Frontal cortex (tissue), 4 donors: ENCODE measurements at places on chromosomes 13 and 19.

DNA sequence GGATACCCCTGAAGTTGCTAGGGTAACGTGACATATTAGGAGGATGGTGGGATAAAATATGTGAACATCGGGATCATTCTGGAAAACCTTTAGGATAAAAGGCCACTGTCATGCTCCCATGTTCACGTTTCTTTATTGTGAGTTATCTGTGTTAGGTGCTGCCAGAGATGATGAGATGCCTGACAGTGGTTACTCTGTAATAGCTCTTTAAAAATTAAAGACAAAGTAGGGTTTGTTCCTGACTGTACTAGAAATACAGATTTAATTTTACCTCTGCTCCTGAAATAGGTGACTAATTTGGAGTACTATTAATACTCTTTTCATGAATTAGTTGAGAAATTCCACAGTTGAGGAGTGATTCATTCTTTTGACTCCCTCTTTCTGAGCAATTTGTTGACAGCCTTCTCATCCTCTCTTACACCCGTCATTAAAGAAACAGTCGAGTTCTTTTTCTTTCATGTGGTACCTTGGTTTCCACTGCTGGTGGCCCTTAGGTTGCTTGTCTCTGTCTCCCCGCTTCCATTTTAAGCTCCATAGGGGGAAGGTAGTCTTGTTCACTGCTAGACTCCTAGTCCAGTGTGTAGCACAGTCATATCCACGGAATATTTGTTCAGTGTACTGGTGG lies 28.4 kb downstream of the SAE1 start:
- no peak for DNase-seq

GRCh38 chr13:73967397-73968165 lies 166.6 kb downstream of the KLF12 start:
- no peak for DNase-seq

DNA sequence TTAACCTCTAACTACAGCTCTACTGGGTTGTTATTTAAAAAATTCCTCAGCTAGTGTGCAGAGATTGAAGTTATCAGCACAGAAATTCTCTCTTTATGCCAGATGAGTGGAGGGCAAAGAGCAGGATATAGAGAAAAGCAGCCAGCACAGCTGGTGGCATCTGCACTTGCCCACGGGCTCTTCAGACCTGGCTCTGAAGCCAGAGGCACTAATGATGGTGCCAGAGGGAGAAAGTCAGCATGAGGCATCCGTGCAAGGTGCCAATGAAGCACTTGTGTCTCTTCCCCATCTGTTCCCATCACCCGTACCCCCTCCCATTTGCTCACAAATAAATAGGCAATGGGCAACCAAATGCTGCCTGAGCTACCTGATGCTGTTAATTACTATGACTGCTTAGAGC lies 138.9 kb downstream of the OLFM4 start:
- DNase-seq = no peak

DNA sequence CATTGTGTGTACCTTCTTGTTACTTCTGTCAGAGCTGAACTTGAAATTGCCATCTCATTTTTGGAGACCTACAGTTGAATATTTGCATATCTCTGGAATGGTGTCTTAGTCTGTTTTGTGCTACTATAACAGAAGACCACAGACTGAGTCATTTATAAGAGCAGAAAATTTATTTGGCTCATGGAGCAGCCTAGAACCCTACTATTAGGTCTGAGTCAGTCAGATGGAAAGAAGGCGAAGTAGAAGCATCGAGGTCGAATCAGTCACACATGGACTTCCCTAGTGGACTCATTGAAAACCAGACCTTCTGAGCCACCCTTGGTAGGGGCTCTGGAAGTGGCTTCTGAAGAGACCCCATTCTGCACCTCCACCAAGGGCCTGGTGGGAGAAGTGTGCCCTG lies 33.9 kb upstream of the TPT1 start:
- no peak for DNase-seq

- peak; percentile 55 for DNase-seq
These were observed at the start of gene PLPPR3 for GRCh38 chr19:821825-822503. Gene PLPPR3, minus strand, starts transcription at chr19:821955. Its CDS starts 396 bp downstream, at chr19:821559.

- no peak for DNase-seq
These were observed 49.5 kb downstream of the STARD13 start for GRCh38 chr13:33236021-33236420.

DNA sequence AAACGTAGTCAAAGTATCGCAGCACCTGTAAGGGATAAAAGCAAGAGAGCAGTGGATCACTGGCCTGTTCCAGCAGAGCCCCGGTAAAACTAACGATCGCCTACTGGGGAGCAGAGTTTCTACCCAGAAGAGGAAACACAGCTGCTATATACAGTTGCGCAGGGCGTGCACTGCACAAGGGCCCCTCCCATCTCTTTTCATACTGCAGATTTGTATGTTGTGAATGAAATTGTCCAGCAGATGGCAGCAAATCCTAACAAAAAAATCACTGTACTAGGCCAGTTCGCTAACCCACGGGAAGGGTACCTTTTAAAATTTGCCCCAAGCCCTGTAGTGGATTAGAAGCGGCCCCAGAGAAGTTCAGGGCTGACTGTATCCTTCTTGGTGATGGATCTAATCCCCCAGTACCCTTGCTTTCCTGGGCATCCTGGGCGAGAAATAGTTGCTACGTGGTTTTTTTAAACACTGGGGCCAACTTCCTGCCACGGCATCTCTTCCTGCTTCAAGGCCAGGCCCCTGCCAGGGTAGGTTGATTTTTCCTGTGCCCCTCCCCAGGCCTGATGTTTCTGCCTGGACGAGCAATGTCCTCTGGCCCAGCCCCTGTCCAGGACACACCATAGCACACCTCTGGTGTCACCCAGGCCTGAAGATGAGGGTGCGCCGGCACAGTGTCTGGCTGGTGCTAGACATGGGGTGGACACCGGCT lies 127.0 kb downstream of the IER2 start:
- peak; percentile 48 for DNase-seq

DNA sequence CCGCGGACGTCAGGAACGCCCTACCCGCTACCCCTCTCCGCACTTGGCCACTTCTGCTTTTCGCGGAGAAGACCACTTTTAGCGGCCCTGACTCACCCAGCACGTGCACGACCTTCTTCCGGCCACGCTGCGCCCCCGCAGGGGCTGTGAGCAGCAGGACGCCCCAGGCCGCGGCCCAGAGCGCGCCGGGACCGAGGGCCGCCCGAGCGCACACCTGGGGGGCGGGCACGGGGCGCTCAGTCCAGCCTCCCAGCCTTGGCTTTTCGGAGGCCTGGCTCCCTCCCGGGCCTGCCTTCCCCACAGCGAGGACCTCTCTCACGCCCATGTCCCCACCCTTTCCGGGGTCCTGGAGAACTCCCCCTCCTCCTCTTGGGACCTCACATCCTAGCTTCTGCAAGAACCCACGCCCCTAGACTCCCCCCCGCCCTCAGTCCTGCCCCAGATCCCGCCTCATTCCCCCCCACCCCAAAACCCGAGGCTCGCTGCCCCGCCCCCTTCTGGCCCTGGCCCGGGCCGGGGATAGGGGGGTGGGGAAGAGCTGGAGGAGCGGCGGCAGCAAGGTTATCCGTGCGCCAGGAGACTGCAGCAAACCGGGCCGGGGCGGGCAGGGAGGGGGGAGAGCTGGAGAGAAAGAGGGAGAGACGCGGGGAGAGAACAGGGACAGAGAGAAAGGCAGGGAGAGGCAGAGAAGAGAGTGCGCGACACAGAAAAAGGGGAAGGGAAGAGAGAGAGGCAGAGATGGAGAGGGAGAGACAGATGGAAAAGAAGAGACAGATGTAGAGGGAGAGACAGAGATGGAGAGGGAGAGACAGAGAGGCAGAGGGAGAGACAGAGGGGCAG lies 11.5 kb downstream of the TM6SF2 start:
- peak; percentile 35 for DNase-seq

DNA sequence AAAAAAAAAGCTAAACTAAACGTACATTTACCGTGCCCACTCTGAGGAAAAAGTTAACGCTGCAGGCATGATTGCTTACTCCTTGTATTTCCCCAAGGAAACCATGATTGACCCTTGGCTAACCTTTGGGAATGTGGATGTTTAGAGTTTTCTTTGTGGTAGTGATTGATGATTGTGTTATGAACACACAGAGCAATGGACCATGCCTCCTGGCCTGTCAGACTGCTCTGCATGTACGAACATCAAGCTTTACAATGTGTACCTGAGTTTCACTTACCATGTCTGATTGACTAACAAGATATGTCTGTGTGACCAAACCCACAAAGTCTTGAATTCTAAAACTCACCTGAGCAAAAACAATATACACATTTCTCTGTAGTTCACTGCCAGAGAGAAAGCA lies 35.1 kb downstream of the MYCBP2 start:
- DNase-seq = no peak

DNA sequence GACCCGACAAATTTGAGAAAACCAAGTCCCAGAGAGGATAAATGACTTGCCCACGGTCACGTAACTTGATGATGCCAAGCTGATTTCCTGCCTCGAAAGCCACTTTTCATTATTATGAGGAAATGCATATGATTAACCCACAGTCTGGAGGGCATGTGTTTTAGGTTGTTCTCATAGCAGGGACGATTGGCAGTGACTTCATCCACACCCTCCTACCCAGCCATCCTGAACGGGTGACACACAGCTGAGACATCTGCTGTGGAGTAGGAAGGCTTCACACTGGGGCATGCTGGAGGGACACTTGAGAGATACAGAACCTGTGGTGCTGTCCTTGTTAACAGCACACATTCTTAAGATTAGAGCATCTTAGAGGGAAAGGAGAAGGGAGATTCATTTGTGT lies 65.4 kb upstream of the WDFY2 start:
- DNase-seq = no peak

- no peak for DNase-seq
These were observed 149.6 kb downstream of the MIPEP start for GRCh38 chr13:23739596-23739995.

GRCh38 chr13:47109028-47109427 lies 212.2 kb upstream of the HTR2A start:
- no peak for DNase-seq

- no peak for DNase-seq
These were observed 245.9 kb downstream of the PCDH9 start for GRCh38 chr13:66984241-66984640.

- DNase-seq = no peak
These were observed 9.0 kb downstream of the FPR3 start for GRCh38 chr19:51803967-51804366.

- DNase-seq = peak; percentile 82
These were observed 758 bp upstream of the CACNG7 start for GRCh38 chr19:53908106-53908934.

- peak; percentile 24 for DNase-seq
These were observed 476.2 kb downstream of the KLF12 start for GRCh38 chr13:73657821-73658540.

DNA sequence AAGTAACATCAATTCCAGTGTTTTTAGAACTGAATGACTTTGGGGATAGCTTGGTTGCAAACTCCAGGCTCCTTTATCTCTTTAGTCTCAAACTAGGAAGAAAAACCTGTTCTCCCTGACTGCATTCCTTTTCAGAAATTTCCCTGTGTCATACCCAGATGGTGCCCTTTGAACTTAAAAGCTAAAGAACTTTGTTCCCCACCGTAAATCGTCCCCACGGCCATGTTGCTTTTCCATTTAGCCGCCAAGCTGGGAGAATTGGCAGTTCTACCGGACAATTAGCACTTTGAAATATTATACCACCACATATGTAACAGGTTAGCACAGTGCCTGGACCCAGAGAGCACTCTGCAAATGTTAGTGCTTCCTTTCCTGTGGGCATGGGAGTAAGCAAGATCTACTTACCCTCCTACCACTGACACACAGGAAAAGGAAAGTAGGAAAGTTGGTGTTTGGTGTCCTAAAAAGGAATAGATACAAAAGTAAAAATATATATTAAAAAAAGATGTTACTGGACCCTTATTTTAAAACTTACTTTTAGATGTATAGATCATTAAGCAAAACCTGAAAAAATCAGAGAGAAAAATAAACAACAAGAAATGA lies 191.9 kb upstream of the MIR17HG start:
- DNase-seq = no peak

DNA sequence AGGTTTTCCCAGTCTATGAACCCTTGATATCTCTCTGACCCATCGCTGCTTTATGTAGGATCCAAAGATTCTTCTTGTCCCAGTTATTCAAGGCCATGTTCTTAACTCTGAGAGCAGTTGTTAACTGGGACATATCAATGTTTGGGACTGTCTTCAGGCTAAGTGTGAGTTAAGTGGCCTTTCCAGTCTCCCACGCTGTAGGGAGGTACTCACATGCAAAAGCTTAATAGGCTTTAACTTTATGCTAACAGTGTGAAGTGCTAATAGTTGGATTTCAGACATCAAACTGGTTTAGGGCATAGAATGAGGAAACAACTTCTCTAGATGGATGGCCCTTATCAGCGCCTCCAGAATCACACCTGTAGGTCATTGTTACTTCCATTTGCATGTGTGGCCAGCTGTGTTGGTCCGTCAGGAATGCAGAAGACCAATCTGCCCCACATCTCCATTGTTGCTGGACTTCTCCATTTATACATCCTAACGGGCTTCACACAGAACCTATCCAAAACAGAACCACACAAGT lies 104.7 kb upstream of the MBNL2 start:
- no peak for DNase-seq

GRCh38 chr19:46427518-46428045 lies 1.2 kb downstream of the PNMA8C start:
- no peak for DNase-seq

DNA sequence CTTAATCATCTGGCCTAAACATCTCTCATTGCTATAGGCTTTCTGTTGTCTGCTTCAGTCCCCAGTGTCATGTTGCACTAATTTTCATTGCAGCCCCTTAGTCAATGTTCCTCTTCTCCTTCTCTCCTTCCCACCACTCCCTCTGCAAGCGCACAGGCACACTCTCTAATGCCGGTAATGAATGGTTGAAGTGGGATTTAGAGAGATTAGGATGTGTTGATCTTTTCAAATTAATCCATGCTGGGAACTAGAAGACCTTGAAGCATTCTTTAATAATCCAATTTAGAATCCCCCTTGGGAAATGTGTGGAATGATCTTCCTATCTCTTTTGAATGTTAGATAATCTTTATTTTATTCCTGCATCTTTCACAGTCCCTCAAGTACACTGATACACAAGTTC lies 33.2 kb upstream of the NDFIP2 start:
- DNase-seq = no peak

DNA sequence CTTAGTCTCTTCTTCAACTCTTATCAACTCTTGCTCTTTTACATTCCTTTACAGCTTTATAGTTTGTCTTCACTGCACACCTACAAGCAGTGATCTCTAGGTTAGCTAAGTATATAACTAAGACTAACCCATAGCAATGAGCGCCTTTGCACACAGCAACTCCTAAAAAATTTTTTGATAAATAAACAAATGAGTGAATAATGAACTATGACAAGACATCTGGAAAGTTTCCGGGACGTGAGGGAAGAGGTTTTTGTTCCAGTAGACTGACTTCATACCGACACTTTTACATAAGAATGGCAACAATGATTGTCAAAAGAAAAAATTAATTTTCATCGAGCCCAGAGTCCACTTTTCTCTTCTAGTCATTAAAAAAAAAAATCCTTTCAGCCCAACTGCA lies 98.3 kb downstream of the ELF1 start:
- DNase-seq = no peak

GRCh38 chr19:10820173-10820572 lies 15.8 kb downstream of the TMED1 start:
- DNase-seq = no peak

GRCh38 chr13:48266701-48267639 lies 34.0 kb downstream of the ITM2B start:
- DNase-seq = no peak

- peak; percentile 22 for DNase-seq
These were observed 67.4 kb downstream of the KCNRG start for GRCh38 chr13:50082426-50083281.

- peak; percentile 84 for DNase-seq
These were observed 7.7 kb downstream of the PNMA8B start for GRCh38 chr19:46487802-46488445.

GRCh38 chr19:7863157-7863970 lies 10.8 kb downstream of the PRR36 start:
- no peak for DNase-seq

- DNase-seq = no peak
These were observed 14.9 kb upstream of the CYP2B6 start for GRCh38 chr19:40976134-40976533.
